ENCODE measurements at places on chromosomes 4 and X. TPM values are rescaled to one million over a fixed set of nuclear protein-coding genes. Genes with fewer than 3 reads are reported as not detected.

GRCh38 chr4:72496119-72496518 is 72.9 kb downstream of the ADAMTS3 start:
- no peak for DNase-seq

Gene HDAC8
- 47.0 TPM for total RNA-seq

DNA sequence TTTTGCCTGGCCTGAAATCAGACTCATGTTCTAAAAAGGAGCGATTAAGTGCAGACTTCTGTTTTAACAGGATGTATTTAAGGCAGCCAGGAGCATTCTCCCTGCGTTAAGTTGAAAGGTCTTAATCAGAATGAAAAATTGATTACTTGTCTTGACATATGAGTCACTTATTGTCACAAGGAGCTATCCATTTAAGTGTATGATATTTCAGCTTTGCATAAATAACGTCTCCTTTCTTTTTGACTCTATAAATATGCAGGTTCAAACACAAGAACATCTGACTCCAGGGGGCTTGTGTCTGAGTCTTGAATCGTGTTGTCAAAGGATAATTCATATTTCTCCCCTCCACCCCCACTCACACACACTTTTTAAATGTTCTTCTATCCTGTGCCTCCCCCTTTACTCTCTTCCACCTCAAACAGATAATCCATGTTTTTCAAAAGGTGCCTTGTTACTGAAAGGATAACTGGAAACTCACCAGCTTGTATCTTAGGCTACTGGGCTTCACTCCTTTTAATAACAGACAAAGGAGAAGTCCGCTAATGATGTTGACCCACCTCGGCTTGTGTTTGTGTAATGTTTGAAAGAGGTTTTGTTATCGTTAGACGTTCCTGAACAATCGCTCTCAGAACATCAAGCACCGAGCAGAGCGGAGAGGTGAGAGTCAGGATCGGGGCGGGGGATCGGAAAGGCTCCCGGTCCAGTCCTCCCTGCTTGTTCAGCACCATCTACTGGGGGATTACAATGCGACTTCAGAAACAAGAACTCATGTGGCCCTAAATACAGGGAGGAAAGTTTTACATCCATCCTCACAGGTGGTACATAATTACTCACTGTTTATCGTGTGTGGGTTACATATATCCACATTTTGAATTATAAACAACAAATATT is 107.5 kb upstream of the RPL34 start:
- no peak for DNase-seq

GRCh38 chr4:117467404-117467803 is 382.0 kb upstream of the TRAM1L1 start:
- no peak for DNase-seq

Gene PI4K2B
- 13.7 TPM for total RNA-seq

- no peak for DNase-seq
Measured at GRCh38 chr4:183443655-183444213, 702 bp upstream of the CDKN2AIP start.

DNA sequence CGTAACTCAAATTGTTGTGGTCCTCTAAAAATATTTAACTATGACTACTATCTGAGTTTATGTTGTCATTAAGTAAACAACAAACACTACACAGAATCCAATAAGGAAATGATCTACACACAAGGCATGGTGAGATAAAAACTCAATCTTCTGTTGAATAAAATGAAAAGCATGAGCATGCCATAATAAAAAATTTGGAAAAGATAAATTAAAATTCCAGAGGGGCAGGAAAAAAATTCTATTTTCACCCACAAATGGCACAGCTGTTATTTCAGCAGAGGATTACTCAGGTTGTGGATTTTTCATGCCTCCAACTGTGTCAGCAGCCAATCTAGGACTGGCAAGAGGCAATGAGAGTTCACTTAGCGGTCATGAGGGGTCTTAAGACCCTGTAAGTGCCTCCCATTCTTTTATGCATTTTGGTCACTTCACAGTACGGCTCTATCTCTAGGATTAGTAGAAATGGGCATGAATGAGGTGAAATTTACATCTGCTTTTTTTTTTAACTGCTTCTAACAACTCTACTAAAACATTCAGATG is 639.8 kb upstream of the DIPK2B start:
- no peak for DNase-seq

DNA sequence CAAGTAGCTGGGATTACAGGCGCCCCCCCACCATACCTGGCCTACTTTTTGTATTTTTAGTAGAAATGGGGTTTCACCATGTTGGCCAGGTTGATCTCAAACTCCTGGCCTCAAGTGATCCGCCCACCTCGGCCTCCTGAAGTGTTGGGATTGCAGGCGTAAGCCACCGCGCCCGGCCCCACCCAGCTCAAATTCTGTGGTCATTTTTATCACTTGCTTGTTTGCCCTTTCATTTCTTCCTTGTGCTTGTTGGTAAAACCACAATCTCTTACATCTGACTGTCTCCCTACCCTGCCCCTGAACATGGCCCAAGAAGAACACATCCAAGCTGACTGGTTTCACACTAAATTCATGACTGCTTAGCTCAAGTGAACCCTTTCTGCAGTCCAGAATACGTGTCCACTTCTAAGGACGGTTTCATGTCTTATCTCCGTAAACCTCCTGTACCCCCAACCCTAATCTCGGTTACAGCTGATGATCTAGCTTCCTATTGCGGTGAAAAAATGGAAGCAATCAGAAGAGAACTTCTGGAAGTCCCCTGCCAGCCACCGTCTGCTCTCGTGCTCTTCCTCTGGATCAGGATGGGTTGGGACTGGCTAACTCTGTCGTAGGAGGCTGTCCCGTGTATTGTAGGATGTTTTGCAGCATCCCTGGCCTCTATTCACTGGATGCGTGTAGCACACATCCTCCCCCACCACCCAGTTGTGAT is 5.4 kb upstream of the RS1 start:
- no peak for DNase-seq

- no peak for DNase-seq
Measured at GRCh38 chr4:54067166-54067565, 2.8 kb upstream of the CHIC2 start.

- no peak for DNase-seq
Measured at GRCh38 chr4:145614233-145614610, 5.0 kb upstream of the MMAA start.

GRCh38 chrX:14673764-14674163 is 144.4 kb downstream of the GLRA2 start:
- peak; percentile 48 for DNase-seq

GRCh38 chrX:21691512-21692018 is 33.4 kb upstream of the KLHL34 start:
- no peak for DNase-seq

- DNase-seq: no peak
Measured at GRCh38 chrX:71525316-71525715, 7.6 kb upstream of the OGT start.

- peak; percentile 50 for DNase-seq
Measured at GRCh38 chrX:41116948-41117347, 31.7 kb downstream of the USP9X start.

Gene TLR1
- 50.8 TPM for total RNA-seq

- DNase-seq: no peak
Measured at GRCh38 chr4:80161413-80162058, 35.8 kb upstream of the PRDM8 start.

GRCh38 chr4:56093576-56093975 is 144.8 kb downstream of the CEP135 start:
- DNase-seq: no peak

Gene DDX53
- not detected for total RNA-seq

GRCh38 chr4:8609406-8609805 is 16.8 kb downstream of the CPZ start:
- DNase-seq: no peak
